Gastrocnemius medialis (tissue), 4 donors: ENCODE measurements at places on chromosomes 16 and 17.

DNA sequence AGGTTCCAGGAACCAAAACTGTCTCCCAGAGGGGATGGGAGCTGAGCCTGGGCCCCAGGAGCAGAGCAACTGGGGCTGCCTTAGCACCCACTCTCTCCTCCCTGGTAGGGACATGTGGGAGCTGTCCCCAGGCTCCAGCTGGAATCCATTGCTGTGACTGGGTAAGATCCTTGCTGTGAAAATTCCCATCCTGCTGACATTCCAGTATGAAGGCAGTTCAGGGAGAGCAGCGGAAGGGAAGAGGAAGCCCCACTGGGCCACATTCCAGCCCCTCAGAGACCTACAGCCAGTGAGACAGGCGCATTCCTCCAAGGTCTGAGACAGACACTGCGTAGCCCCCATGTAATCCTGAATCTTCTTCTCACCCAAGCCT lies 24.2 kb downstream of the MYO18A start:
- no peak for DNase-seq

DNA sequence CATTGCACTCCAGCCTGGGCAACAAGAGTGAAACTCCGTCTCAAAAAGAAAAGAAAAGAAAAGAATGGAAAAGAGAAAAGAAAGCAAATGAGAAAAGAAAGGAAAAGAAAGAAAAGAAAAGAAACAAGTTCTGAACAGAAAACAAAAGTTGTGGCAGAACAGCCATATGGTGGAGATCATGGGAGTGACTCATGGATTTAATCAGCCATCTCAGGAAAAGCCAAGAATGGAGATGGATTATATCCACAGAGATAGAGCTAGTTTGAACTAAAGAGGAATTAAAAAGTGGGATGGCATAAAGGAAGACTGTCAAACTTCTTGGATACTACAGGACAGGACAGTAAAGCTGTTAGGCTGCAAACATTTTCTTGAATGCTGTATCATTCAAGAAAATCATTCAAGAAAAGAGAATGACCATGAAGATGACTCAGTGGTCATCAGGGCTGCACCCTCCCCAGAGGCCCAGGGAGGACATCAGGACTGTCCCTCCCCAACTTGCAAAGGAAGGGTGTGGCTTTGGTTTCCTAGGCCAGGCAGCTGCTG lies 120.6 kb downstream of the USP22 start:
- DNase-seq: peak; percentile 32

DNA sequence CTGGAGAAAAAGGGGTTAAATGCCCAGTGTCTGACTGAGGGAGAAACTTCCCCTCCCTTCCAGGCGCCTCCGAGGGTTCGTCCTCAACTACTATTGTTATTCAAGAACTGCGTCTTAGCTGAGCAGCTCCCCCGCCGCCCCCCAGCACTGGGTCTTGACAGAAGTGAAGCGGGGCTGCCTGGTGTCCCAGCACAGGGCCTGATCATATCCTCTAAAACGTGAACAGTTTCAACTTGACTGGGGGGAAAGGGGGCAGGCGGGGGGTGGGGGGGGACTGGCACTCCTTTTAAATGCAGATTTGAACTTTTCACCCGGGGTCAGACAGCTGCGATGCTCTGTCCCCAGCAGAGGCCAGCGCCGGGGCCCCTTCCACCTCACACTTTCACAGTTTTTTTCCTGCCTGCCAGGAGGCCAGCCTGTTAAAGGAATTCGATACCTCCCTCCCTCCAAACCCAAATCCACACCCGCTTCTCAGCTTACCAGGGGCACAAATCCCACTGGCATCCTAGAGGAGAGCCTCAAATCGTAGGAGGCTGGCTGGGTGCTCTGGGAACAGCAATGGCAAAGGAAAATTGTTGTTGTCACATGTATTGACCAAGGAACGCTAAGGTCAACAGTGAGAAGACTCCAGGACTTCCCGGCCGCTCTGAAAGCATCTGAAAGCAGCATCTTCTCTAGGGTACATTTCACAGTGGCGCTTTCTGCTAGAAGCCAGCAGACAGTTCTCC lies 14.5 kb downstream of the ZFHX3 start:
- no peak for DNase-seq

GRCh38 chr17:3788200-3788599 lies 12.8 kb downstream of the ITGAE start:
- no peak for DNase-seq

DNA sequence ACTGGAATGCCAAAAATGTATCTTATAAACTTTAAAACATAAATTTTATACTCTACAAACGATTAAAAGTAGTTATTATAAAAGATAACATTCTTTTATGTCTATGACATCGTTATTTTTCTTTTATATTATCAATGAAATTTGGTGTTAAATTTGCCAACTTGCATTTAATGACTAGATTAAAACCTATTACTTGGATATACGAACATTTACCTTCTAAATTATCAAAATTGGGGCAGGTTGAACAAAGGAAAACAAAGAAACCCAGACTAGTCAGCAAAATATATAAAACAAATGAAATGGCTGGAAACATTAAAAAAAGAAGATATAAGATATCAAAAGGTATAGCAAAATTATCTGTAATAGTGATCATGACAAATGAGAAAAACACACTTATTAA lies 34.1 kb upstream of the ABCA3 start:
- no peak for DNase-seq

- peak; percentile 72 for DNase-seq
These were observed 15.7 kb downstream of the ETV4 start for GRCh38 chr17:43530288-43531081.

GRCh38 chr16:54076006-54076504 lies 210.5 kb downstream of the IRX3 start:
- DNase-seq: no peak

- DNase-seq: no peak
These were observed 14.7 kb downstream of the GSPT1 start for GRCh38 chr16:11901091-11901490.

DNA sequence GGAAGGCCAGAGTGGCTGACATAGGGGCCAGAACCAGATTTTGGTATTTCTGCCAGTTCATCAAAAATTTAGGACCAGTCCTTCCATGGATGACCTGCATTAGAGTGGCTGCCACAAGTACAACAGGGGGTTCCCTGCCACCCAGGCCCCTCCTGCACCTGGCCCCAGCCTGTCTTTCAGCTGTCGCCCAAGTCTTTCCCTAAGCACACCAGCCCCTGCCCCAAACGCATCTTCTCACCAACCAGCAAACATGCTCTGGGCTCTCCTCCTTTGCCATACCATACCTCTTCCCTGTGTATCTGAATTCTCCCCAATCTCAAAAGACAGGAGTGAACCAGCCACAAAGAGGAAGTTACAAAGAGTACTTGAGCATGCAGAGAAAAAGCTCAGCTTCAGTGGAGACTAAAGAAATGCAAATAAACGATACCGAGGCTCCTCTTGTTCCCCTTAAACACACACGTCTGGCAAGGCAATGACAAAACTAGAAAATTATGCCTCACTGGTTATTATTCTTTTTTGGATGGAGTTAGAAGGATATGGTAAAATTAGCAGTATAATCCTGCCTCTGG lies 130.6 kb downstream of the DYNLRB2 start:
- DNase-seq: no peak

GRCh38 chr17:36937959-36938565 lies 787 bp downstream of the LHX1 start:
- DNase-seq: no peak

GRCh38 chr17:82172486-82173160 lies 40.0 kb downstream of the CCDC57 start:
- DNase-seq: no peak
